Stimulated activated CD8-positive, alpha-beta memory T cell treated with anti-CD3 and anti-CD28 coated beads, Interleukin-2, amount 100 ng/mL, for 48 hours (primary cell): ENCODE measurements at places on chromosomes 1 and 21.

GRCh38 chr1:29937356-29937755, 701.0 kb downstream of the PTPRU start:
- DNase-seq, result no peak

GRCh38 chr1:32769524-32770220, 47.5 kb downstream of the YARS1 start:
- no peak for DNase-seq

GRCh38 chr1:87084244-87084836, 169.9 kb downstream of the HS2ST1 start:
- no peak for DNase-seq

GRCh38 chr1:118881751-118882150, 106.4 kb downstream of the TBX15 start:
- no peak for DNase-seq

DNA sequence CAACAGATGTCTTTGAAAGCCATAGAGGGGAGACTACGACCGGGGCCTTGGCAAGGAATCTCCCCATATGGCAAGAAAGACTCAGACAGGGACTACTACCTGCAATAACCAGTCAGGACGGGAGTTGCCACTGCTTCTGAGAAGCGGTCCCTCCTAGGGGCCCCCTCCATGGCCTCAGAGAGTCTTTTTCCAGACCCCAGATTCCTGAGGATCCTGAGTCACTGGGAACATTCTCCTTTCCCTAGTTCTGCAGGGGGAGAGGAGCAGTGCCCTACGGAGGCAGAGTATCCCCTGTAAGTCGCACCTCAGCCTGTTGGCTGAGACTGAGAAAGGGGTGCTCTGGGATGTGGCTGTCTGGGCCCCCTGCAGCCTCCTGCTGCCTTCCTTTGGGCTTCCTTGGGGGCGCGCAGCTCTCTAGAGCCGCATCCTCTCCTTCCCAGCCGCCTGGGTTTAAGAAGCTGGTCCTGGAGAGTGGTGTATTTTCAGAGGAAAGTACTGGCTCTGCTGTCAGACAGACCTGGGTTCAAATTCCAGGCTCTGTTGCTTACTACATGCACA, 7.8 kb downstream of the GLIS1 start:
- DNase-seq, result no peak

DNA sequence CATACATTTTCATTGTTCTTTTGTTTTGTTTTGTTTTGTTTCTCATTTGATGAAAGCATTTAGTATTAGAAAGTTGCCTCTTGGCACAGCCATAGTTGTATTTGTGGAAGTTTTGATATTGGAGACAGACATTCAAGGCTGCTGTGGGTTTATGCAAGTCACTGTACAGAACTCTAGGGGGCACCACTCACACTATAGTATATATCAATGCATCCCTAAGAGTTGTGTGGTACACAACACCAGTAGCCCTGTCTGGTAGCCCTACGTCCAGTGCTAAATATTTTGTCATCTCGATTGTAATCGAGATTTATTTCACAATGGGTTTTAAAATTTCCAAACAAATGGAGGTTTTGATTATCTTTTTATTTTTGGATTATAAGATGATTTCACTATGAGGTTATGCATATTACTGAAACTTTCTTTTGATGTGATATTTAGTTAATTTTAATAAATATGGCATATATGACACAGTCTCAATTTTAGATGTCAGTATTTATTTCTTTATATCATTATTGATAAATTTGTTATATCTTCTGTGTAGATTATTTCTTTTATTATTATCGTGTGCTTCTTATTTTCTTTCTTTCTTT, 112.2 kb downstream of the NR5A2 start:
- DNase-seq, result no peak

- no peak for DNase-seq
Observed at GRCh38 chr1:246364415-246364941, 142.6 kb downstream of the SMYD3 start.

- no peak for DNase-seq
Observed at GRCh38 chr1:221159608-221160007, 280.4 kb downstream of the HLX start.
